ENCODE measurements at places on chromosomes 16 and 17.

GRCh38 chr17:68456339-68457167, 743 bp downstream of the WIPI1 start:
- no peak for DNase-seq

DNA sequence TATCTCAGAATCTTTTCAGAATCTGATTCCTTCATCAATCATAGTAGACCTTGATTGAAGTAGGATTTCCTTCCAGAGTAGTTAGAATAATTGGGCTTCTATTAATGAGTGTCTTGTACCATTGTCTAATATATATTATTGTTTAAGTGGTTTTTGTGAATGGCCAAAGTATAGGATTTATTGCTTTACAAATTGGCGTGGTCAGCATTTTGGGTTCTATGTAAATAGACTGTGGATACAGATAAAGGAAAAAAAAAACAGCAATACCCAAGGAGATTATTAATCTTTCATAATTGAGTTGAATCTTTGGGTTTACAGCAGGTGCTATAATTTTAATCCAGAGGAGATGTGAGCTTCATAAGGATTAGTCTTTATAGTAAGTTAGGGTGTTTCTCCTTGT, 64.3 kb downstream of the AP2B1 start:
- no peak for DNase-seq

DNA sequence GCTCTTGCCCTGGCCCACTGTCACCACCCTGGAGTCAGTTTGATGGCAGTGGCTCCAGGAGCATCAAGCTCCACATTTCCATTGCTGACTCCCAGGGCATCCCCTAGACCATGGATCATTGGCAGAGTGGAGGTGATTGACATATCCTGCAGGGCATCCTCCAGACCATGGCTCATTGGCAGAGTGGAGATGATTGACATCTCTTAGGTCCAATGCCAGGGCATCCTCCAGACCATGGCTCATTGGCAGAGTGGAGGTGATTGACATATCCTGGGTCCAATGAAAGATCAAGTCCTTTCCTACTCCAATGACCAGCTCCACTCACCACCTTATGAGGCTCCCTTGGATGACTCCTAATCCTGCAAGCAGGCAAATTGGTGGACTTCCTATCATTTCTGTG, 174.3 kb upstream of the NLRP1 start:
- no peak for DNase-seq

- no peak for DNase-seq
These were observed 189.2 kb upstream of the AXIN2 start for GRCh38 chr17:65750631-65751115.

GRCh38 chr17:6943406-6943805, 52.4 kb upstream of the ALOX12 start:
- DNase-seq = no peak

DNA sequence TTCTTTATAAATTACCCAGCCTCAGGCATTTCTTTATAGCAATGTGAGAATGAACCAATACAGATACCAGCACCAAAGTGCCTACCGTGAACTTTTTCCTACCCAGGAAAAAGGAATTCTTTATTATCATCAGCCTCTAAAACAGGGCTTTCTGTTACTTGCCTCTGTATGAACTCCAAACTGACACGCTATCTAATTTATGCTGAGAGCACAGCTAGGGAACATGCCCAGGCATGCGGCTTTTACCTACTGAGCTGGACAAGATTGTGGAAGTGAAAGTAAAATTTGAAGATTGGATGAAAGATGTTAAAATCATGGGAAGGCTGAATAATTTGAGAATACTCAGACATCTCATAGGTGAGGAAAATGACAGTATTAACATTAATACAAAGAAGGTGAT, 24.4 kb upstream of the ADCY9 start:
- DNase-seq = no peak

DNA sequence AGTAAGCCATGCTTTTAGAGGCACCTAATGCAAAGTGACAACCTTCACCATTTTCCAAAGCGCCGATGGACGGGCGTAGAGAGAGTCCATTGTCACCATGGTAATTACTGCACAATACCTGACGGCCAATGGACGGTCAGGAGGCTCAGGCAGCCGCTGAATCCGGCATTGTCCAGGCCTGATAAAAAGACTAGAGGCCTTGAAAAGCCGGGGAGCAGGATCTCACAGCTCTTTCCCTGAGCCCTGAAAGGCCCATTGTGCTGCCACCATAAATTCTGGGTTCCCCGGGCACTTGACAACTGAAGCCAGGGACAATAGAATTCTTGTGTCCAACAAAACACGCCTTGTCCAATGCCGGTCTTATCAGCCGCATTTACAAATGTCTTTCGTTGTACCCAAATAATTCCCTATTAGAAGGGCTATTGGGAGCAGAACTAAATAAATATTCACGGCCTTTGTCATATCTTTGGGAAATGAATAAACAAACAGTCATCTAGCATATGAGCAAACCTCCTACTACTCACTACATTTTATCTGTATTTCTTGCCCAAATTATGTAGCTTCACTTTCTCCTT, 62.4 kb downstream of the CDH11 start:
- DNase-seq = no peak

Measured in stimulated activated CD8-positive, alpha-beta memory T cell treated with anti-CD3 and anti-CD28 coated beads, Interleukin-4, amount 100 ng/mL, for 1 hour (primary cell).